ENCODE measurements at places on chromosomes 12 and 14. TPM values are rescaled to one million over a fixed set of nuclear protein-coding genes. Genes with fewer than 3 reads are reported as not detected.

DNA sequence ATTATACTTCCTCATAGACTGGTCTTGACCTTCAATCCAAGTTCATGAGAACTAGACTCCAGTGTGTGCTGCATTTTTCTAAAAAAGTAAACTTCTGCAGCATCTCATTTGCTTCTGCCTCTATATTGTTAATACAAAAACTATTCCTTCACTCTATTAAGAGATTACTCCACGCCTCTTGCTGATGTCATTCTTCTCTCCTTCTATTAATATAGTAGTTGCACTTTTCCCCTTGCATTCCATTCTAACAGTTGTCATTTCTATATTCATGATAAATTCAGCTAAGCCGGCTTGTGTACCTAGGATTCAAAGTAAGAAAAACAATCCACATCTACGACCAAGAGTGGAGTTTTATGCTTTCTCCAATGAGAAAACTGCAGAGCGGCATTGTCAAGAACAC lies 480.4 kb upstream of the NOVA1 start:
- no peak for DNase-seq

Gene TEX52
- 0.20 TPM for total RNA-seq

GRCh38 chr12:116135209-116135930 lies 142.1 kb downstream of the MED13L start:
- no peak for DNase-seq

Gene PLA2G1B
- total RNA-seq: not detected

GRCh38 chr14:85332401-85332800 lies 197.5 kb upstream of the FLRT2 start:
- DNase-seq: no peak

- no peak for DNase-seq
Measured at GRCh38 chr14:69666112-69666511, 54.7 kb downstream of the SUSD6 start.

Gene KRT72
- total RNA-seq: not detected

GRCh38 chr12:71092290-71092689 lies 65.5 kb downstream of the TSPAN8 start:
- DNase-seq: no peak

GRCh38 chr12:54378796-54379397 lies 5.6 kb downstream of the ZNF385A start:
- DNase-seq: no peak

GRCh38 chr12:22544038-22544979 lies at the start of gene C2CD5:
TSS of gene C2CD5 (minus strand) at chr12:22544542. CDS start at chr12:22544150, 392 bp downstream.
- peak; percentile 96 for DNase-seq

GRCh38 chr12:64558754-64559153 lies 51.5 kb upstream of the RASSF3 start:
- DNase-seq: no peak

DNA sequence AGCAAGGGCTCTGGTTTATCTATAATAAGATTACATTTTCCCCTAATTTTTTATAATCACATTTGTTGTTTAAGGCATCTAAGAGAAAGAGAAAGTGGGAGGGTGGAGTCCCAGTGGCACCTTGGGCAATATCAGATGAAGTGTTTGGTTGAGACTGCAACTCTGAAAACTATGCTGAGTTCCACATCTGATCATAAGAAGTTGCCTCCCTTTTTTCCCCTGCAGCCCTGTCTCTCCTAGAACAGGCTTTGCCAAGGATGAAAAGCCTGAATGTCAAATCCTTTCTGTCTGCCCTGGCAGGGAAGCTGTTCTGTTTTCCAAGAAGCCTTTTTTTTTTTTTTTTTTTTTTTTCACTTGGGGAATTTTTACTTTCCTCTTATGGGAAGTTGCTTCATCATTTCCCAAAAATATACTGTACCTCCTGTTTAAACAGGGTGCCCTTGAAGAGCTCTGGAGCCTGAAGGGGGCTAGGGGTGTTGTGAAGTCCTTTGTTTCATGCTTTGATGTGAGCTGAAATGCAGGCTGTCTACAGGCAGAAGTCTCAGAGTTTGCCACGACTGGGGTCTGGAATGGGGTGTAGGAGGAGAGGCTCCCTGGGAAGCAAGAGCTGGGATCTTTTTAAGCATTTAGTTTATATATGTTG lies 71.3 kb downstream of the SUSD6 start:
- peak; percentile 48 for DNase-seq

GRCh38 chr12:117702741-117703140 lies 266.0 kb downstream of the KSR2 start:
- no peak for DNase-seq

GRCh38 chr12:51270951-51271518 lies 820 bp upstream of the SMAGP start:
- DNase-seq: no peak

DNA sequence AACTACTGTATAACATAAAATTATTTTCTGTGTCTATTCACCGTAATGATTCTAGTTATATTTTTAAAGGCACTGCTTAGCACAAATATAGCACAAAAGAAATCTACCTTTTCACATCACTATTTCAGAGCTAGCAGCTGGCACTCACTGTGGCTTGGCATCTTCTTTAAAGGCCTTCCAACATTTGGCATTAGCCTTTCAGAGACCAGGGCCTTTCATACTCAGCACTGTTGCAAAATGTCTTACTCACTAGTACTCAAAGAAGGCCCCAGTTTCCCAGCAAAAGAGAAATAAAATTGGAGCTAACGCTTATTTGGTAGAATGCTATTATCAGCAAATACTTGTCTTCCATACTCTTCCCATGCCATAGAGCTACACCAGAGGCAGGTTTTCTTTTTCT lies 238.4 kb downstream of the MED13L start:
- DNase-seq: no peak

GRCh38 chr12:3713483-3713882 lies 39.4 kb downstream of the CRACR2A start:
- DNase-seq: no peak

- peak; percentile 37 for DNase-seq
Measured at GRCh38 chr12:96907671-96908422, 790 bp downstream of the NEDD1 start.

DNA sequence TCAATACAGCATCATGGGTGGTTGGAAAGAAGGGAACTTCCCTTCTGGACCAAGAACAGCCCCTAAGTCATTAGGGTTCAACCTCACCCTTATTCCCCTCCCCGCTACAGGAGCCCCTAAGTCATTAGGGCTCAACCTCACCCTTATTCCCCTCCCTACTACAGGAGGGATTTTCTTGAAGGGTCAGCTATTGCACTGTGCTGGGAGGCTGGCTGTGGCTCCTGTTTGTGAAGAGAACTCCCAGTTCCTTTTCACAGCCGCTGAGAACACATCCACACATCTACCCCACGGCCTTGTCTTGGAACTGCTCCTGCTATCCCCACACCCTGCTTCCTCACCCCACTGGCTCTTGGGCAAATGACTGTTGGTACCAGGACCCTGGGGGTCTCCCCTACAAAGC lies 44.9 kb downstream of the ERH start:
- DNase-seq: no peak

DNA sequence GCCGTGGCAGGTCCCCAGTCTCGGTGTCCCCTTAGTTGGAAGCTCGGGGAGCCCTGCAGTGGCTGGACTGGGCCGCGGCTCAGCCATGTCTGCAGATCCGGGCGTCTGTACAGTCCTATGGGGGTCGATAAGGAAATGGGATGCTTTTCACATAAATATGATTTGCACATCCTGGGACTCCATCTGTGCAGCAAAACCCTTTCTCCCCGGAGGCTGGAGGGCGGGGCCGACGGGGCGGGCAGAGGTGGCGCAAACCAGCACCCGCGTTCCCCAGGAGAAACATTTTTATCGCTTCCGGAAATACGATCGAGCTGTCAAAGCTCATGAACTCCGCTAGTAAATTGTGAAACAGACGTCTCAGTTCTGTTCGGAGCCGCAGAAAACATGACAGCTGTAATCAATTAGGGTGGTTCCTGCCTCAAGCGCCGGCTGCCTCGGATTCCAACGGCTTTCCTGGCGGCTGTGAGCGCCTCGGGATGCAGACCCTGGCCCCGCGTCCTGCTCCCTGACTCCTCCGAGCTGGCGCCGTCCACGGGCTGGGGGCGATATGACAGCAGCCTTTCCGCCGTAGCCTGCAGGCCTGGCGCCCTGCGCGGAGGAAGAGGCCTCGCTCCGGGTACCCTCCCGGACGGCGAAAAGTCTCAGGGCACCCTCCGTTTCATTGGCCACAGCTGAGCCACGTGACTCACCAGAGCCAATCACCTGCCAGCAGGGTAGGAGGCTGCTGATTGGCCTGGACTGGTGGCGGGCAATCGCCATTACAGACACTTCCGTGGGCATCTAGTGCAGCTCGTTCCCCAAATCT lies 23.0 kb downstream of the DIO3 start:
- no peak for DNase-seq

GRCh38 chr14:68879321-68879781 lies 86.5 kb upstream of the ZFP36L1 start:
- DNase-seq: no peak

DNA sequence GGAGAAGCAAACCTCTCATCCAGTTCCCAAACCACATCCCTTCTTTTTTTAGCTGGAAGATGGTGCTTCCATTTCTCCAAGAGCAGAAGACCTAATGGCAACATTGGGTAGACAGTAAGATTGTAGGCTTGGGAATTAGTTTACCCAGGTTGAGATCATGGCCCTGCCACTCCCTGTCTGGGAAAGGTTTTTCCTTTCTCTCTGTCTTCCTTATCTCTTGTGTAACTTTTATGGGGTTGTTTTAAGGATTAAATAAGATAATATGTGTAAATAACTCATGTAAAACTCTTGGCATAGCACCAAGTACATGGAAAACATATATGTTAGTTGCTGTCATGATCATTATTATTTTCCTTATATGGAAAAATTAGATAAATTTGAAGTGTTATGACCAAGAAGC lies 23.2 kb upstream of the PSMA6 start:
- no peak for DNase-seq

DNA sequence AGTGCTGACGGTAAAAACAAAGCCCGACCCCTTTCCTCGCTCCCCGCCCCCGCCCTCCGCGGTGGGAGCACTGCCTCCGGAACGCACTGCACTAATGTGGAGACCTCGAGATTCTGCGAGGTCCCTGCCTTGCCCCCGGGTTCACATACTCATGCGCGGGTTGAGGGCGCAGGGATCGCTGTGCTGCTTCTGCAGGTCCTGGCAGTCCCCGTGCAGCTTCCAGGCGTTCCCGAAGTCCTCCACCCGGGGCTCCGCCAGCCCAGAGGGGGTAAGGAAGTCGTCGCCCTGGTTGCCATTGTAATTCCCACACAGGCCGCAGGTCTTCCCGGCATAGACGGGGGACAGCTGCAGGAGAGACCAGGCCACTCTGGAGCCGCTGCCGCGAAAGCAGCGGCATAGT lies 66.8 kb downstream of the VWF start:
- DNase-seq: no peak

DNA sequence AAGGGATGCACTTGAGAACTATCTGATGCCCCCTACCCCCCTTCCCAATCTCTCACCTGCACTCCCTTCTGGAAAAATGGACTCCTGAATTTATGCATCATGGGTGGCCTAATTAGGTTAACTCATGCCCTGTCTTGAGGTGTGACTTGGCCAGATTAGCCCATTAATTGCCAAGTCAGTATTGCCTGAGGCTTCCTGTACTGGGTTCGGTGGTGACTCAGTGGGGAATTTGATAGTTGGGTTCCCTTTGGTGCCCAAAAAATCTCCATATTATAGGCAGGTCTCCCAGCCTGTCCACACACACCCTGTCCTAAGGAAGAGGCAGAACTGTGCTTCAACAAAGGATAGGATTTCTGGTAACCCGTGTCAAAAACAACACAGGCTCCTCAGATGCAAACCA lies 146.1 kb downstream of the CHST11 start:
- no peak for DNase-seq

DNA sequence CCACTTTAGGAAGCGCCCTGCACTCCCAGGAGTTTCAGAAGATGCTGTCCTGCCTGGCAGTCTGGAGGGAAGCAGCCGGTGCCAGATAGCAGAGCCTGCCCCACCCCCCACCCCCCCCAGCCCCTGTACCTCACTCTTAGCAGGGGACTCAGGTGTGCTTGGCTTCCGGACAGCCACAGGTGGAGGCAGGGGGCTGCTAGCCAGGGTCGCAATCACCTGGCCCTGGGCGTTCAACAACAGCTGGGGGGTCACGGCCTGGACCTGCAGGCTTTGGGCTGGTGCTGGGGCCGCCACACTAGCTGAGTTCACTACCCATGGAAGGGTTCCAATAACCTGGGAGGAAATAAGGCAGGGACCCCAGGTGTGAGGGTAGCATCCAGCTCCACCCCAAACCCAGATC lies 22.0 kb downstream of the POU6F1 start:
- no peak for DNase-seq

- DNase-seq: no peak
Measured at GRCh38 chr12:77878901-77879300, 48.2 kb downstream of the NAV3 start.

DNA sequence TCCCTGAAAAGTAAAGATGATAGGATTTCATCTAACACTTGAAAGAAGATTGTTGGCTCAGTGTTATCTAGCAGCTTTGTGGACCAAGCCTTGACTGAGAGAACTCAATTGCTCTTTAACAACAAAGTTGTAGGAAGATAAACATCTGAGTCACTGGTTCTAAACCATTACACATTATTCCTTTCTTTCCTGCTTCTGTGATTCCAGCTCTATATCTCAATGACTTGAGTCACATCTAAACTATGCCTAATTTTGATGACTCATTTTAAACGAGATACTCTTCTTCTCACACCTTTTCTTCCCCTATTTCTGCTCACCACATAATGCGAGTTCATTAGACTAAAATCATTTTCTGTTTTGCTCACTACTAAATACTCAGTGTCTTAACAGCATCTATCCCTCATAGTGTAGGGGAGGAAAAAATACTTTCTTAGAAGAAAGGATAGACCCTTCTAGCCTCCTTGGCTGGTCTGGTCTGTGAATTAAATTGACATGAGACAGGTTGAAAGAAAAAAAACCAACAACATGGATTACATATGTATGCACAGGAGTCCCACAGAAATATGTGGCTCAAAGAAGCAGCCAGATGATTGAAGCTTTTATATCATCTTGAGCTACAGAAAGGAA lies 201.4 kb downstream of the C12orf50 start:
- no peak for DNase-seq

DNA sequence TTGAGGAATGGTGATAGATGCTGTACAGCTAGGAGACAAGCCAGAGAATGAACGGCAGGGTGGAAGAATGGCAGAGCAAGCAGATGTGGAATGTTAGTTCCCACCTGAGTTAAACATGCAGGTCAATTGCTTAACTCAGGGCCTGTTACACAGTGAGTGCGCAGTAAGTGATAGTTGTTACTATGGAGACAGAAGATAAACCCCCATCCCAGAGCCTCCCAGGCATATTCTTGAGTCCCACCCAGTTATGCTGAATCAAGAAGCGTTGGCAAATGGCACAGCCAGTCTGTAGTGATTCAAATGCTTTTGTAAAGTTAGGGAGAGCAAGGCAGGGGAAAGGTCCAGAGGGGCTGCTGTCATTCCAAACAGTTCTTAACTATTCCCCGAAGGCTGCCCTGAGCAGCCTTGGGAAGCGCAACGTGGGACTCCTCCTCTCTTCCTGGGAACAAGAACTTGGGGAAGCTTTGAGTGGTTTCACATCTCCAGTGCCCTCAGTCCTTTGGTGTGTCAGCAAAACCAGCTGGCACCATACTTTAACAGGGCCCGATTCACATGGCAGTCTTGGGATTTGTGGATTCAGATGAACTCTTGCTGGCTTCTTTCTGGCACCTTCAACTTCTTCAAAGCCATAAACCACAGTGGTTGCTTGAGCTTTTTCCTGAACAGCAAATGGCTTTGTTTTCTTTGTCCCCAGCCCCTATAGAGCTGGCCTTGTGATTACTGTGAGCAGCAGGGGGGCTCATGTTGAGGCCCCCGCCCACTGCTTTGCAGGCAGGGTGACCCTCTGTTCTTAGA lies 66.4 kb downstream of the PPM1A start:
- no peak for DNase-seq

Data from activated CD4-positive, alpha-beta memory T cell treated with anti-CD3 and anti-CD28 coated beads, Interleukin-2, amount 10 ng/mL, durations not matched to agents 7 days and 5 days (primary cell).